Adrenal gland (tissue), 19 donors: ENCODE measurements at places on chromosomes 4 and X. TPM values are rescaled to one million over a fixed set of nuclear protein-coding genes. Genes with fewer than 3 reads are reported as not detected.

- no peak for DNase-seq
Measured at GRCh38 chr4:26116057-26116456, 202.0 kb downstream of the SMIM20 start.

DNA sequence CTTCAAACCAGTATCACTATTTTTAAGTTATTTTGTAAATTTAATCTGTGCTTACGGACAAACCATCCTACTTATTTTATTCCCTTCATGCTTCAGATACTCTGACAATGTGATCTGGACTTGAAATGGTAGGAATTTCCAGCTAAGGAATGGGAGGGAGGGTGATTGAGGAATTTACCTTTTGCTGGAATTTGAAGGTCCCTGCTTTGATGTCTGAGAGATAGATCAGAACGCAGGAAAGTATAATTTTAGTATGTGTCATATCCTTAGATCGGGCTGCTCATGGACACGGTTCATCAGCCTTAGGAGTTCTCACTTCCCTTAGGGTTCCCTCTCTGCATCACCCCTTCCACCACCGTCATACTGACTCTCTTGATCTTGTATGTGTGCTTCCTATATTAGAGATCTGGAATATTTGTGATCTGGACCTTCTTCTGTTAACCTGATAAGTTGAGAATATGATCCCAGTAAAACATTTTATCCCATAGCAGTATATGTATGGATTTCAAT lies 16.8 kb downstream of the OCRL start:
- no peak for DNase-seq

The AP1S2 gene
- total RNA-seq = 19.3 TPM

The IGSF1 gene
- total RNA-seq = 11.0 TPM

The NLRP2B gene
- 0.24 TPM for total RNA-seq

The GALNTL6 gene
- total RNA-seq = 0.78 TPM

- no peak for DNase-seq
Measured at GRCh38 chr4:22496165-22496813, 19.6 kb downstream of the ADGRA3 start.

GRCh38 chrX:134624046-134624430 lies 34.2 kb downstream of the PLAC1 start:
- no peak for DNase-seq
